ENCODE measurements at places on chromosomes 7 and 10.
A peak's percentile ranks its signal among the peaks of the same experiment; 100 is the strongest.

DNA sequence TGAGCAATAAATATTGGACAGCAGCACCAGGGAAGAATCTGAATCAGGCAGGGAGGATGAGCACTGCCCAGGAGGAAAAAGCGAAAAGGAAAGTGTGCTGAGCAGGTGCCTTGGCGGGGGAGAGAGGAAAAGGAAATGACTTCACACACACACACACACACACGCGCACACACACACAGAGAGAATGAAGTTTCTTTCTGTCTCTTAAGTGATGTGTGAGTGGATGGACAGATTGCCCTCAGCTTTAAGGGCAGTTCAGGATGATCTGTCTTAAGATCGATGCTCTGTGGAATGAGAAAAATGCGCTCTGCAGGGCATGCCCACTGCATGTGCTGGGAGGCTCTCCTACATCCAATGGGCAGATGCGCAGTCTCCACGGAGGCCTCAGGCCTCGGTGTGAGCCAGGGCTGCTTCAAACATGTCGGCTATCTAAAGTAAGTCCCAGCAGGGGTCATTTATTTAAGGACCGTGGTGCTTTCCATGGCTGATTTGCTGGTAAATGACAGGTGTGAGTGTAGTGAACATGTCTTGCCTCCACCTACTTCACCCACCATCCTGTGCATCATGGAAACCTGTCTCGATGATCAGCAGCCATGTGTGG lies 2.5 kb upstream of the ACBD5 start:
- peak; percentile 67 for DNase-seq

DNA sequence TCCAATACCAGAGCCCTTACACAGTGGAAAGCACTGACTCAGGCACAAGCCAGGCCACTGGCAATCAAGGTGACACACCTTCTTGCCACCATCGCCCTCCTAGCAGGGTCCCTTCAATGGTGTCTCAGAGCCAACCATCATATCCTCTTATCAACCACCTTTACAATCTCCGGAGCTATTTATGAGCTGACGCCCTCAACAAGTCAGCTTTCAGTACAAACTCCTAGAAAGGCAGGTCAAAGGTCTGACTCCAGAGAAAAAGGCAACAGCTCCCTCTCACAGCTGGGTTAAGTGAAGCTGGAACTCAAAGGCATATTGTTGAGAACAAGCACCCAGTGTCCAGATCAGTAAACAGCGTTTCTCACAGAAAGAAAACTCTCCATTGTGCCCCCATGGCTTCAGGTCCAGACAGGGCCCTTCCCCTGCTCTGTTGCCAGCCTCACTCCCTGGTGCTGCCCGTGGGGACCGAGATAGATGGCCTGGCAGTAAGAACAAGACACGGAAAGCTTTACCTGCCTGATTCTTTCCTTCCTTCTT lies 2.4 kb downstream of the ZNF3 start:
- DNase-seq: no peak

DNA sequence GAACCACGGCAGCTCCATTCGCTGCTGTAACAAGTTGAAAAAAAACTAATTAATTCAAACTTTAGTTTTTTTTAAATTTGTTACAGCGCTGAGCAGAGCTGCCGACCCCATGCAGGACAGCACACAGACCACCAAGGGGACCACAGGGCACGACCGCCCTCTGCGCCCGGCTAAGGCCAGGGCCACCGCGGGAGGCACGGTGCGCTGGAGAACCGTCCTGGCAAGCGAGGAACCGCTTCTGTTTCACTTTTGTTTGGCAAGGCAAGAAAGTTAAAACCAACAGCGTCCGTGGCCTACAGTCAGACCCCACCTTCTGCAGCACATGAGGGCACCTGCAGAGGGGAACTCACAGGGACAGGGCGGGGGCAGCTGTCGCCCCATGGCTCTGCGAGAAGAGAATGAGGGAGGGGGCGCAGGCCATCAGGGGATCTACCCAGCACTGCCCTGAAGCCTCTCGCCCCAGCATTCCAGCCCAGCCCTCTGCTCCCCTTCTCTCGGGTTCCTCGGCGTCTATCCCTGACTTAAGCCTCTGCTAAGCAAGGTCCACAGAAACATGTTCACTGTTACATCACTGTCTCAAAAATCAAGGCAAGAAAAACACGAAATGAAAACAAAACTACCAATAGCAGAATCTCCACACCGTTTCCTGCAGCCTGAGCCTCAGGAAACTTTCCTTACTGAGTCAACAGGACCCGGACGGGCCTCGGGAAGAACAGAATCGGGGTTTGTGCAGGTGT lies 204.4 kb downstream of the DIP2C start:
- peak; percentile 18 for DNase-seq

DNA sequence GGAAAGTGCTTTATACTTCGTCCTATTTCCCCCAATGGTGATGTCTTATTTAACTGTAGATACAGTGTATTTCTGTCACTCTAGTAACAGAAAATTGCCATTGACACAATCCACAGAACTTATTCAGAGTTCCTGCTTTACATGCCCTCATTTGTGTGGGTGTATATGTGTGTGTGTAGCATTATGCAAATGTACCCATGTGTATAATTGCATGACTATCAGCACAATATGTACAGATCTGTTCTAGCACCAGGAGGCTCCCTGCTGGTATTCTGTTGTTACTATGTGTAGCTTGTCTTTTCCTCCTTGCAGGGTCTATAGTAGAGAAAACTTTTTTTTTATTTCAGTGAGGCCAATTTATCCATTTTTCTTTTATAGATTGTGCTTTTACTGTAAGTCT lies 16.5 kb downstream of the CYP3A43 start:
- no peak for DNase-seq

- no peak for DNase-seq
These were observed 19.9 kb downstream of the MACC1 start for GRCh38 chr7:20197125-20197748.

- no peak for DNase-seq
These were observed 472.2 kb downstream of the ARL4A start for GRCh38 chr7:13159467-13160184.

Measured in activated naive CD4-positive, alpha-beta T cell treated with anti-CD3 and anti-CD28 coated beads, Interleukin-2, amount 50 U/mL, for 72 hours (primary cell).